ENCODE measurements at places on chromosomes 2 and 18.

DNA sequence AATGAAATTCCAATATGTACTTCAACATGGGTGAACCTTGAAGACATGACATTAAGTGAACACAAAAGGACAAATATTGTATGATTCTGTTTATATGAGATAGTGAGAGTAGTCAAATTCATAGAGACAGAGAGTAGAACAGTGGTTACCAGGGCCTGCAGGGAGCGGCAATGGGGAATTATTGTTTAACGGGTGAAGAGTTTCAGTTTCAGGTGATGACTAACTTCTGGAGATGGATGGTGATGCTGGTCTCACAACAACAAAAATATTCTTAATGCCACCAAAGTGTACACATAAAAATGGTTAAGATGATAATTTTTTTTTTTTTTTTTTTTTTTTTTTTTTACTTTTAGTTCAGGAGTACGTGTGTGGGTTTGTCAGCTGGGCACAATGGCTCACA, 109.4 kb upstream of the TMEM200C start:
- peak; percentile 72 for DNase-seq

GRCh38 chr2:118301248-118301647, 213.0 kb downstream of the INSIG2 start:
- no peak for DNase-seq

- no peak for DNase-seq
Observed at GRCh38 chr2:45450634-45451033, 160.4 kb downstream of the SRBD1 start.

GRCh38 chr18:22330508-22330907, 87.2 kb downstream of the CTAGE1 start:
- DNase-seq = no peak

DNA sequence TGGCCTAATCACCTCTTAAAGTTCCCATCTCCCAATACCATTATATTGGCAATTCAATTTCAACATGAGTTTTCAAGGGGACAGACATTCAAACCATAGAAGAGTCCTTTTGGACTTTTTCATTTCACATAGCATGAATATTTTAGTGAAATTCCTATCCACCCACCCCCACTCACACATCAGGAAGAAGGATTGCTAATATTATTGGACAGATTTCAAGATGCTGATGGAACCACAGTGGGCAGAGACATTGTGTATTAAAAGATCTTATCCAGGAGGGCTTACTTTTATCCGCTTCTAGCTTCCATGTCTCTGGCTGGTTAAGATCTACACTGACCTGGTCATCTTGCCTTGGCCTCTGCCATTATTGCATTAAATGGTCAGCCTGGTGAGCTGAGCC, 297.4 kb upstream of the ACVR2A start:
- no peak for DNase-seq

- DNase-seq = no peak
Observed at GRCh38 chr2:142124706-142125105, 6.1 kb downstream of the LRP1B start.

DNA sequence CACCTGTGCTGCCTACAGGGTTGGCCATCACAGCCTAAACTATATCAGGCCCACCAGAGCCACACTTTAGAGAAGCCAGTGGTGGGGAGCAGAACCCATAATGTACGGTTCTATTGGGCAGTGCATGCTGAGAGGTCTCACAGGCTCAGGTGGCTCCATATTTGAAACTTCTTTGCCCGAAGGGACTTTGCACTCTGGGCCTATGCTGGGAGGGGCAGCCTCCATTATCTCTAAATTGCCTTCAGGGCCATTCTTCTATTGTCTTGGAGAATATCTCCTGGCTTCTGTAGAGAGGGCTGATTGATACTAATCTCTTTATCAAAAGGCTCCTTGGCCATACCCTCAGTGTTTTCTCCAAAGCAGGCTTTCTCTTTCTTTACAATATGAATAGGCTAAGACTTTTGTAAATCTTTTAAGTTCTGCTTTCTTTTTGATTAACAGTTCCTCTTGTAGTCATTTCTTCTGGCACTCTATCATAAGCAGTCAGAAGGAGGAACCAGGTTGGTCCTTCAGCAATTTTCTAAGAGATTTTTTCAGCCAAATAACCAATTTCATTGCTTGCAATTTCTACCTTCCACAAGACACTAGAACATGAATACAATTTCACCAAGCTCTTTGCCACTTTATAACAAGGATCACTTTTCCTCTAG, 44.5 kb downstream of the RPE start:
- DNase-seq = no peak

GRCh38 chr2:180077295-180077906, 70.3 kb upstream of the CWC22 start:
- DNase-seq = no peak

DNA sequence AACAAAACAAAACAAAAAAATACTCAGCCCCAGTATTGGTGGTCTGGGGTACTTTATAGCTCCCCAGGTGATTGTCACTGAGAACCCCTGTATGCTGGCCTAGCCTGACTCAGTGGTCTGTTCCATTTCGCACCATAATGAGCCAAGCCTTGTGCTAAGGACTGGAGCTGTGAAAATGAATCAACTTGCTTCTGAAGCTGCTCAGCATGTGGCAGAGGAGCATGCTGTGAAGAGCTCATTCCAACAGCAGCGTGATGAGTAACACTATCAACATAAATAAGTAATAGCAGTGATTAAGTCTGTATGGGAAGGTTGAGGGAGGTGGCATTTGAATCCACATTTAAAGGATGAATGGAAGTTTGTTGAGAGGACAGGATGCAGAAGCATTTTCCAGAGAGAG, 67.2 kb upstream of the ATL2 start:
- DNase-seq = no peak

DNA sequence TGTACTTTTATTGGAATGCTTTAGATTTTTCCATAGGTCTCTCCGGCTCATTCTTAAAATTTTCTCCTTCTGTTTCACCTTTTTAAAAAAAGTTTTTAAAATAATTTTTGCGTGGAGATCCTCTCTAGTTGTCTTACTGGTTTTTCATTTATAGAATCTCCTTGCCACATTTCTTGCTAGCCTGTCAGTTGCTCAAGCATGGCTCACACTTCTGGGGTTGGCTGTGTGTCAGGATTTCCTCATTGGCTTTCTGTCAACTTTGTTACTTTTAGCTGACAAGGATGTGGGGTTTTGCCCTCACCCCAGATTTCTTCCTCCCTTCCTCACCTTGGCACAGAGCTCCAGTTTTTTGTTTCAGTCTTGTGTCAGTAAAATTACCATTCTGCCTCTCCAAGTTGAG, 124.6 kb downstream of the ZNF407 start:
- no peak for DNase-seq

DNA sequence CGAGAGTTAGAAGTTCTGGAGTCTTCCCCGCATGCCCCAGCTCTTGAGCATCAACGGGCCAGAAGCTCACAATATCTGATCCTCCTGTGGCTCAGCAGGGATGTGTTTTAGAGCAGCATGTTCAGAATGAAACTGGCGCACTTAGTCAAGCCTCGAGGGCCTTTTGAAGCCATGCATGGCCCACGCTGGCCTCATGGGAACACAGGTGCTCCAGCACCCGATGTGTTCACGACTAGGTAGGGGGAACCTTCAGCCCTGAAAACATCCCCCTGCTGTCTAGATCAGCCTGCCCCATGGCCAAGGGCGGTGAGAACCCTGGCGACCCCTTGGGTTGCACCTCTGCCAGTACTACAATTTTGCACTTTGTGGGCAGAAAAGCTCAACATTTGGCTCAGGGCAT, 32.8 kb downstream of the MSH6 start:
- DNase-seq = no peak

DNA sequence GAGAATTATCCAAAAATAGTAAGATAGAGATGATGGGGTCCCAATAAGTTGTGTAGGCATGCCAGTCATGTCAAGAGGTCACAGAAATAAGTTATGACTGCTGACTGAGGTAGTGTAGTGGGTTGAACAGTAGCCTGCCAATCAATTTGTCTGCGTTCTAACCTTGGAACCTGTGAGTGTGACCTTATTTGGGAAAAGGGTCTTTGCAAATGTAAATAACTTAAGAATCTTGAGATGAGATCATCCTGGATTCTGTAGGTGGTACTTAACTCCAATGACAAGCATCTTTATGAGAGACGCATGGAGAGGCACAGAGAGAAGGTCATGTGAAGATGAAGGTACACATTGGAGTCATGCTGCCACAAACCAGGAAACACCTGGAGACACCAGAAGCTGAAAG, 31.0 kb downstream of the ACVR1 start:
- DNase-seq = no peak

GRCh38 chr18:50559752-50560680, at the start of gene MAPK4:
MAPK4 (plus strand) TSS chr18:50560087; CDS start chr18:50663959, 103,872 bp downstream.
- DNase-seq = no peak

- no peak for DNase-seq
Observed at GRCh38 chr2:101162561-101163330, 11.6 kb upstream of the TBC1D8 start.
